ENCODE measurements at places on chromosomes 2 and 18.

GRCh38 chr2:72612614-72613160 lies 213.1 kb downstream of the EXOC6B start:
- DNase-seq = no peak

DNA sequence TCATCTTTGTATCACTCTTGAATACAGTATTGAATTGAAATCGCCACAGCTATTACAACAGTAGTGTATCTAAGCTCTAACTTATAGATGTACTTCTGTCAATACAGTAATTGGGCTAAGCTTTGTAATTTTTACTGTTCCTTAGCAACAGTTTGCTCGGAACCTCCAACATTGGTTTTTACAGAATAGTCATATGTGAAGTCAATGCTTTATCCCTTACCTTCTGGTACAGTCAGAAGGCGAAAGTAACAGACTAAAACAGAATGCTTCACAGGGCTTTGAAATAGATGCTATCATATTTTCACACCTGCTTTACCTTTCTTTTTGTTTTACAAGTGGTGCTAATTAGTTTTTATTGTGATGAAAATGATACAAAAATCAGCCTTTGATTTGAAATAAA lies 46.9 kb upstream of the CYP20A1 start:
- DNase-seq = no peak

DNA sequence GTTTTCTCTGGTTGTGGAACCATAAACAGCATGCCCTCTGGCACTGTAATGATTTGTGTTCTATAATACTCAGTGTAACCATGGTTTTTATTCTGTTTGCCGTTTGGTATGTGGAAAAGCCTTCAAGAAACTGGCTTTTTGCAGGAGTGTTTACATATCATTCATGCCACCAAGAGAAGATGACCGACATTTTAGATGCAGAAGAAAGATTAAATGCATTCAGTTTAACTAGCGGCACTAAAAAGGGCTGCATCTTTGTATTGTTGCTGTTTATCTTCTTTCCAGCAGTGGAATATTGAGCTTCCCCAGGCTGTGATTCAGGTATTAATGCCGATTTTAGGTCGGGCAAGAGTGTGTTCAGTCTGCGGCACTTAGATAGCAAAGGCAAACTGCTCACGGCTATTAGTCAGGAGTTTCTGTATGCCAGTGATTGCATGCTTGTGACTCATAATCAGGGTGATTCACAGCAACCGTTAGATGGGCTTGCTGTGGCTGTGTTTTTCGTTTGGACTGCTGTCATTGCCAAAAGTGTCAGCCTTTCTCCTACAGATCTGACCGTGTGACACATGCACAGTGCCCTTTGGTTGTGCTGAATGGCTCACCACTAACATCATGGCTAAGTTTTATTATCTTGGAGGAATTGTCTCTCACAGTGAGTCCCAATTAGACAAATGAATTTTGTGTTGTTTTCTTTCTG lies 479.7 kb downstream of the PARD3B start:
- no peak for DNase-seq

DNA sequence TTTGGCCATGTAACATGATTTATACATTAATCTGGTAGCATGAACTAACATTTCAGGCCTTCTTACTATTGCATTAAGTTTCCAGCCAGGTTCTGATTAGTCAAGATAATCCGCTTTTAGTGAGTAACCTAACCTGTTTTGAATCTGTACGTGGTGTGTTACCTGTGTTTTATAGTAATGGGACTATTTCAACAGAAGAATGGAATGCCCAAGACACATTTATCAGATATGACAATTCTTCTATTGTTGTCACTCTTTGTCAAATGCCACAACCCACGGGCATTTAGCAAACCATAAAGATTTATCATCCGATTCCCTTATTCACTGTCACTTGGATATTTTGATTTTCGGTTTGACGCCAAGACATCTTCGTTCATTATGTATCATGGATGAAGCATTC lies 117.9 kb downstream of the ETAA1 start:
- DNase-seq = no peak

DNA sequence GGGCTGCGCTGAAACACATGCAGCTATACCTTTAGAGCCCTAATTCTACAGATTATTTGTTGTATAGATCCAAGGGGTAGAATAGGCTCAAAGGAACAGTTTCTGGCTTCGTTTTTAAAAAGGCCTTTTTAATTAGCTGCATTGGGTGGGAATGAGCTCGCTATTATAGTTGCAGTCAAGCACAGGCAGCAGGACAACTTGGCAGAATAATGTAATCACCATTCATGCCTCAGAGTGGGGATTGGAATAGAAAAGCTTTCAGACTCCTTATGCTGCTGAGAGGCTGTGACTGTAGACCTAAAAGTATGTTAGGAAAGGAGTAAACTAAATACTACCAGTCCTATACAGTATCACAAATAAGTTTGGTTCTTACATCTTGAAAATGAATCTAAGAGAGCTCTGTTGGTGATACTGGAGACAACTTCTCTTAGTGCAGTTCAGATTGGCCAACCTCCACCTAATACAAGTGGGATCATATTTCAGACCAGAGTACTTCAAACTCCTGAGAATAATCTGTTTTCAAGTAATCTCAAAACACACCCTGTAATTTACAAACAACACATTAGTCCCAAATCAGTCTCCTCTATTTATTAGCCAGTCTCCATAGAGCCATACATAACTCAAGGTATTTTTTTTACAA lies 121.4 kb downstream of the ANTXR1 start:
- no peak for DNase-seq

DNA sequence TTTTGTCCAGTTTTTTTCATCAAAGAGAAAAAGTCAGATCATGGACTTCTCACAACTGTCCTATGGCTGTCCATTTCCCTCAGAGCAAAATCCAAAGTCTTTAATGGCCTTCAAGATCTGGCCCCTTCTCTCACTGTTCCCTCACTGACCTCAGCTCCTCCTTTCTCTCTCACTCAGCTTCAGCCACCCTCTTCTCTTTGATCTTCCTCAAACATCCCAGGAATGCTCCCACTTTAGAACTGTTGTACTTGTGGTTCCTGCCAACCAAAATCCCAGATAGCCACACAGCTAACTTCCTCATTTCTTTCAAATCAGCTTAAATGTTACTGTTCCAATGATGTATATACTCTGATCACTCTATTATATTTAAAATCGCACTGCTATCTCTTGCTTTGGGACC lies 82.9 kb downstream of the NUP35 start:
- no peak for DNase-seq

- DNase-seq = no peak
Measured at GRCh38 chr18:12296457-12296856, 11.6 kb upstream of the TUBB6 start.

GRCh38 chr18:73896685-73897084 lies 250.9 kb downstream of the FBXO15 start:
- DNase-seq = no peak
